ENCODE measurements at places on chromosomes 5 and 9.

DNA sequence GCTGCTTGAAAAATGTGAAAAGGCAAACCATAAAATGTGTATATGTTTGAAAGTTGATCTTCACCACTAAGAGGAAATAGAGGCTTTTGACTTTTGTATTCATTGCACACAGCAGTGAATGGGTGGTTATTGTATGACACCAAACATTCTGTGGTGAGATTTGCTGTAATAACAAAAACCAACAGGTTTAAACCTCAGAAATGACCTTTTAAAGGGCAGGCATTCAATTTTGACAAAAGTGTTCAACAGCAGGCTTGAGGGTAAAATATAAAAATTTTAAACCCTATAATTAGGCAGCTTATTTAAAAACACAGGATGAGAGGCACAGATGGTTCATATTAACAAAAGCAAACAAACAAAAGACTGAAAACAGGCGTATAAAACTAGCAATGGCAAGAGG, 128.1 kb upstream of the NUDT12 start:
- DNase-seq = no peak

GRCh38 chr5:68739752-68740151, 354.1 kb upstream of the SLC30A5 start:
- DNase-seq = no peak

DNA sequence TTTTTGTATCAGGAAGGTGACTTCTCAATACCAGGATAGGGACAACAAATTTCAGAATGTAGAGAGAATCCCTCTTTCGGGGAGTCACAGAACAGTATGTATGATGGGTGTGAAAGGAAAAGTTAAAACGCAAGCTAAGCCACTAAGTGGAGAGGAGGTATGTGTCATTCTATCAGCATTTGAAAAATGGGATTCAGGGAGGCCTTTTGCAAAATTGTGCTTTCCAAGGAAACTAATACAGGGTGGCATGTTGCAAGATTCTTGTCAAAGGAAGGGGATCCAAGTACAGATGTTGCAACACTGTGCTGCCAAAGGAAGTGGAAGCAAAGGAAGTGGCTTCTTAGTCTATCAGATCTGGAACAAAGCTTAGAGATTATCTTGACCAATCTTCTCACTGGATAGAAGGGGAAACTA, 12.6 kb upstream of the TNIP1 start:
- DNase-seq = no peak

GRCh38 chr5:178176791-178177190, 10.4 kb downstream of the GMCL2 start:
- DNase-seq = no peak

- DNase-seq = no peak
Observed at GRCh38 chr9:128026255-128026772, 40.8 kb downstream of the NAIF1 start.

DNA sequence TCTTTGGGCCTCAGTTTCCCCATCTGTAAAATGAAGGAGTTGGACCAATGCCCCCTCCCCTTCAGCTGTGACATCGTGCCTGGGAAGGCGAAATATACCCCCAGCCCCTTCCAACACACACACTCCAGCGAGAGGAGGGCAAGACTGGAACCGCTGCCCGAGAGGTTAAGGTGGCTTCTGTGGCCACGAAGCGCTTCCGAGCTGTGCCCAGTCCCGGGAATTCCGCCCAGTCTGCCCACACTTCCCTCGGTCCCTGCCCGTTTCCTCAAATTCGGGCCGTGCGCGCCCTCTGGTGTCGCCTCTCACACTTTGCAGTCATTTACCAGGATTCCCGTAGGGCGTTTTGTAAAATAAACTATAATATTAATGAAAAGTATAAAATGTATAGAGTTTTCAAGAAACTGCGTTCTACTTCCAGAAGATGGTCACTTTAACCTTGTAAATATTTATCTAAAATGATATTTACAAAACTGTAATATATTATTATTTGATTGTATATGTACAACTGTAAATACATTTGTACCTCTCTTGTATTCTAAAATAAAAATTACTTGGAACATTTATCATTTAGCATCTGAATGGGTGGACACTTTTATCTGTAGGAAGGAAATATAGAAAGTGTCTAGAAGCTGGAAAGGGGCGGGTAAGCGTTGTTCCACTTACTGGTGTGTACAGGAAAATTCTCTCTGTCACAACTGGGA, 11.0 kb upstream of the EXOSC2 start:
- peak; percentile 56 for DNase-seq

GRCh38 chr5:150340614-150341255, 16.8 kb upstream of the TCOF1 start:
- no peak for DNase-seq

DNA sequence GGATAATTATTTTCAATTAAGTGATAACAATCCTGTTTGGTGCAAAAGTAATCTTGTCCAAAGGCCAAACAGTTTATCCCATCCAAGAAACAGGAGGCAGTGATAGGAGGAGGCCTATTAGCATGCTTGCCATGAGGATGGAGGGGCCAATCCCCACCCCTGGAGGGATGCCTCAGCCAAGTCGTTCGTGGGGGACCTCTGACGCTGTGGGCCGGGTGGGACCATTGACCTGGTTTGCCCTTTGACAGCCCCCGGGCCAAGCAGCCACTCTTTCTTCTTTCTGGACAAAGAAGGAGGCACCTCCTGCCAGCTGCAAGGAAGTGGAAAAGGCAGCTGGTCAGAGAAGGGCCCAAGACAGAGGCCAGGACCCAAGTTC, 39.5 kb upstream of the GRHPR start:
- no peak for DNase-seq

- DNase-seq = no peak
Observed at GRCh38 chr9:14467675-14468374, 153.9 kb upstream of the NFIB start.

DNA sequence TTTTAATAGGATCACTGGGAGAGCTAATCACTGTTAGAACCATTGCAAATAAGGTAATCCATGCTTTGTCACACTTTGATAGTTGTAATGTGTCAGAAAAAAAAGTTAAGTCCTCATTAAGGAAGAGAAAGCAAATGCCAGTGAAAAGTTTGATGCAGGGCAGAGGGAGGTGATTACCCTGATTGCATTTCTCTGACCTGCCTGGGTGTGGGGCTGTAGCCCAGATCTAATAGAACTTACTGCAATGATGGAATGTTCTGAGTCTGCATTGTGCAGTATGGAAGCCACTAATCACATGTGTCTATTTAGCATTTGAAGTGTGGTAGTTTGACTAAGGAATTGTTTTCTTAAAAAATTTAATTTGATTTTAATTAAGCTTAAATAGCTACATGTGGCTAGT, 202.7 kb downstream of the ATP10B start:
- no peak for DNase-seq
